ENCODE measurements at places on chromosomes 1 and 21.
A peak's percentile ranks its signal among the peaks of the same experiment; 100 is the strongest.

- no peak for DNase-seq
Observed at GRCh38 chr1:156493154-156493631, 7.4 kb downstream of the MEF2D start.

- no peak for DNase-seq
Observed at GRCh38 chr1:229027622-229028182, 243.2 kb upstream of the RAB4A start.

GRCh38 chr1:245116131-245116530, 38.7 kb upstream of the KIF26B start:
- no peak for DNase-seq

DNA sequence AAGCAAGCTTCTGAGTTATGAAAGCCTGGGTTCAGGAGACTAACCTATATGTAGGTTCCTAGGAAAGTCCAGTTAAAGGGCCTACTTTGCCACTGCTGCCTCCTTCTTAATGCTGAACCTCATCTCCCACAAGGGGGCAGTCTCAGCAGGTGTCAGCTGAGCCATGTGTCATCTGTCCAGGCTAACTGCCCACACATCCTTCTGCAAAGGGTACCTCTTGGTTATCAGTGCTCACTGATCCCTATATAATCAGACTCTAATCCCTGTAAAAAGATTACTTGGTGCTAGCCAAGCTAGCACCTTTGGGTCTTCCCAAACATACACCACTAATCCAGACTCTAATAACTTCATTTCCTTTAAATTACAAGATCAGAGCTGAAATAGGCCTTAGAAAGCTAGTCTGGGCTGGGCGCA, 9.0 kb downstream of the PRDX1 start:
- peak; percentile 47 for DNase-seq

DNA sequence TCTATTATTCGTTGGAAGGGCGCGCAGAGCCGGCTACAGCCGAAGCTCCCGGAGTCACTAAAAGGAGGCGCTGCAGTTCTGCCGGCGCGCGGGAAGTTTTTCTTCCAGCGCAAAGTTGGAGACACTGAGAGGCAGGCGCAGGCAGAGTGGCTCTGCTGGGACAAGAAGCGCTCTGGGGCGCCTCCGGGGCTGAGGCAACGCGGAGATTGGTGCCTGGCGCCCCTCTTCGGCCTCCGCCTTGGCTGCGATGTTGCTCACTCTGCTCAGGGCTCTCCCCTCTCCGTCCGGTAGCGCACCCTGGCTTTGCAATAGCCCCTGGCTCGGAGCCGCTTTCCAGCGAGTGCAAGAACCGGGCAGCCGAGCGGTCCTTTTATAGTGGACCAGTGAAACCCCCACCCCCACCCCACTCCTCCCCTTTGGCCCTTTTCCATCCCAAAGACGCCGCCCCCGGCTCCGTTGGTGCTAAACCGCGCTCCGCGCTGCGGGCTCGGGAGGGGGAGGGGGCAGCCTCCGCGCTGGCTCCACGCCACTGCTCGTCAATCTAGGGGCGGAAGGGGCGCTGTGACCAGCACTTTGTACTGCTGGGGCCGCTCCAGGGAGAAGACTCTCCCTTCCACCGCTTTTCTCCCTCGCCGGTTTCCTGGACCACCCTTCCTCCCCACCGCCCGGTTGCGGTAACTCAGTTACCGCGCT, at the start of gene ADAMTS1:
TSS of gene ADAMTS1 (minus strand) at position 344 of the 693 bp plus-strand sequence. CDS start 455 bp downstream, outside the sequence.
- DNase-seq = no peak

DNA sequence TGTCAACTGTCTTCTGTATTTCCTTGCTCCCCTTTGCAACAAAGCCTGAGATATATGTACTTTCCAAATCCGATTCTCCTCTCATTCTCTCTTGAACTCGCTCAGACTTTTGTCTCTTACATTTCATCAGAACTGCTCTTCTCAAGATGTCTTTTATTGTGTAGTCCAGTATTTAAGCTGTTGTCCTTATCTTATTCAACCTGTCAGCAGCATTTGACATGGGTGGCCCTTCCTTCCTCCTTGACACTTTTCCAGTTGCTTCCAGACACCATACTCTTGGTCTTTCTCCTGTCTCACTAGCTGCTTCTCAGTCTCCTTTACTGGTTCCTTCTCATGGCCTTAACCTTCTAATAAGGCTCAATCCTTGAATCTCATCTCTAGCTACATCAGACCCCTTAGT, 47.0 kb downstream of the TSNAX start:
- no peak for DNase-seq

- peak; percentile 56 for DNase-seq
Observed at GRCh38 chr1:67766141-67766978, 66.9 kb downstream of the GNG12 start.

DNA sequence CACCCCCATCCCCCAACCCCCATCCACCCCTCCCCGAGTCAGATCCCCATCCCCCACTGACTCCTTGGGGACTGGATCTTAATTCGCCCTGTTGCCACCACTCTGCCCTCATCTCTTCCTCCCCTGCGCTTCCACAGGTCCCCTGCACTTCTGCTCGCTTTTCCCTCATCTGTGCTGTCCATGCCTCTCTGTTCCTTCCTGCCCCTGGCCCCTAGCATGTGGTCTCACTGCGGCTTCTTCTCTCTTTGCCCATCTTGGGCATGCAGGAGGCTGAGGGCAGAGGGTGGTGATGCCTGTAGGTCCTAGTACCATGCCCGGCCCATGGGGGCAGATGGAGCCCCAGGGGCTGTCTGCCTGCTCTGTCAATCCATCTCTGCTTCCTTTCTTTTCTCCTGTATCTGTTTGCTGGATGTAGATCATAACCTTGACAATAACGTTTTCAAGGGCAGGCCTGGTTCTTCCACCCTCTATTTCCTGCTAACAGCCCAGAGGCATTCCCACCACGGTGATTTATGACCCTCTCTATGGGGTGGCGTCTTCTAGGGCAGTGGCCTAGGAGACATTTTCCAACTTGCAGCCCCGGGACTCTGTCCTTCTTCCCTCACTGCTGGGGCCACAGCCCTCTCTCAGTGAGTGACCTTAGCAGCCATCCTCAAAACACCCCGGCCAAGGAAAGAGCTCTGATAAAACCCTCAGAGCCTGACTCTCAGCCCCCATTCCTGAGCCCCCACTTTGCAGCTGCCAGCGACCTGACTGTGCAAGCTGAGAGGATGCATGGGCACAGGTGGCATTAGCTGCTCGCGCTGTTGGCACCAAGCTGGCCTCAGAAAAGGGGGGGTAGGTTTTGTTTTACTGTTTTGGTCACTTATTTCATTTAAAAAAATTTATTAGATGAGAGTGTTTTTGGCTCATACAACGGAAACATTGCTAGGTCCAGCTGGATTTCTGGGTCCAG, 33.9 kb downstream of the TMEM51 start:
- DNase-seq = no peak

- no peak for DNase-seq
Observed at GRCh38 chr1:224564454-224565084, 51.5 kb upstream of the CNIH3 start.

All from NCI-H1105 (cell line).